ENCODE measurements at places on chromosomes 2 and 18. TPM values are rescaled to one million over a fixed set of nuclear protein-coding genes. Genes with fewer than 3 reads are reported as not detected.

DNA sequence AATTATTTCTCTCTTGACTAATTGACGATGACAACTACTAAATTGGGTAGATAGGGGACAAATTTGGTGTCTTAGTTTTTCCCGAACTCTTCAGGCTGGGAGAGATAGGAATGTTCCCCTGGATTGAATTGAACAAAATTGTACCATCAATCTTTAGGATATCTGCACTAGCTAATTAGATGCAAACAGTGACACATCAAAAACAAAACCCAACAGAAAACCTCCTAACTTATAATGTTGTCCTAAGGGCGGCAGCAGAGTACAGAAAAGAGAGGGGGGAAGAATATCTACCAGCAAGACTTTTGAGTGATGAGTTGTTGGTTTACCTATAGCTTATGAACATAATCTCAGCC is 342.9 kb downstream of the INSIG2 start:
- DNase-seq, result no peak

DNA sequence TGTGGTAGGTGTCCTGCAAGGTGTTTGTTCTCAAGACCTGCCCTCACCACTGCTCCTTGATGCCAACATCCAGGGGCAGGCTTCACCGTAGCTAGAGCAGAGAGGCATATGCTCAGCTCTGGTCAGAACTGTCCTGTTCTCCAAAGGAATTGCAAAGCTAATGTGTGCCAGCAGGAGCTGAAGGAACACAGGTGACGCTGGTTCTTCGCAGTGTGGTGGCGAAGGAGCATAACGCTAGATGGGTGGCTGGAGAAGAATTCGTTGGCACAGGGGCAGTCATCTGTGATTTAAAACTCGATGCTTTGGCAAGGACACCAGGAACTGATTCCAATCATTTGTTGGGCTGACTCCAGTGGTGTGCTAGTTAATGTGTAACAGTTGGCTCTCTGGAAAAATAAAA is 11.4 kb upstream of the PER2 start:
- no peak for DNase-seq

DNA sequence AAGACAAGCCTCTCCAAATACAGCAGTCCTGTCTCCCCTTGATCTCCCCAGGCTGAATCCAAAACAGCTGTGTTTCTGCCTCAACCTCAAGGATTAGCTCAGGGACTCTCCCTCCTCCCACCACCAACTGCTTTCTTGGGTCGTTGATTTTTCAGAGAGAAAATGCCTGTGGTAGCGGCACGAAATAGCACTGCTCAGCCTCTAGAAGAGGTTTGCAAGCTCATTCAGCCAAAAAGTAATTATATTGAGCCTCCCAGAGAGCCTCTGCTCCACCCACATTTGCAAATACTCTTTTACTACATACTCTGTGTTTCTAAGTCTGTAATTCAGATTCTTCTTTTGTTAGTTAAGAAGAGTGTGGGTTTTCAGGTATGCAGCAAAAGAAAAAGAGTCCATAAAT is 396.4 kb upstream of the TNP1 start:
- DNase-seq, result no peak

DNA sequence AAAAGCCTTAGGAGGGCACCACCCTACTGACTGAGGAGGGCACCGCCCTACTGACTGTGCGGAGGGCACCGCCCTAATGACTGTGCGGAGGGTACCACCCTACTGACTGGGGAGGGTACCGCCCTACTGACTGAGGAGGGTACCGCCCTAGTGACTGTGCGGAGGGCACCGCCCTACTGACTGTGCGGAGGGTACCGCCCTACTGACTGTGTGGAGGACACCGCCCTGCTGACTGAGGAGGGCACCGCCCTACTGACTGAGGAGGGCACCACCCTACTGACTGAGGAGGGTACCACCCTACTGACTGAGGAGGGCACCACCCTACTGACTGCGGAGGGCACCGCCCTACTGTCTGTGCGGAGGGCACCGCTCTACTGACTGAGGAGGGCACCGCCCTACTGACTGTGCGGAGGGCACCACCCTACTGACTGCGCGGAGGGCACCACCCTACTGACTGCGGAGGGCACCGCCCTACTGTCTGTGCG is 150.2 kb upstream of the NFATC1 start:
- no peak for DNase-seq

- no peak for DNase-seq
Measured at GRCh38 chr2:238941262-238941792, 93.4 kb downstream of the TWIST2 start.

DNA sequence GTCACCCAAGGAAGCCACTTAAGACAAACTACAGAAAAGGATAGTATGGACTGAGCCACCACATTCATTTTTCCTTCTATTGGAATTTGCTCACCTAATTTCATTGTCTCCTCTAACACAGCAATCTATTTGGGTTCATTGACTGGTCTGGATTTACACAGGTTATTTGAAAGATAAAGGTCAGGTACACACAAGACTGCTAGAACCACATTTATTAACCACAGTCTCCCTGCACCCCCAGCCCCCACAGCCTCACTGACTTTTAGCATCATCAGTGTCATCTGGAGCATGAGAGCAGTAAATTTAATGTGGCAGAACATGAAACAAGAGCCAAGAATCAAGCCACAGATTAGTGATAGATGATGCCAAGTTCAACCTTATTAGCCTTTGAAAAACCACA is 226.9 kb upstream of the GYPC start:
- no peak for DNase-seq

DNA sequence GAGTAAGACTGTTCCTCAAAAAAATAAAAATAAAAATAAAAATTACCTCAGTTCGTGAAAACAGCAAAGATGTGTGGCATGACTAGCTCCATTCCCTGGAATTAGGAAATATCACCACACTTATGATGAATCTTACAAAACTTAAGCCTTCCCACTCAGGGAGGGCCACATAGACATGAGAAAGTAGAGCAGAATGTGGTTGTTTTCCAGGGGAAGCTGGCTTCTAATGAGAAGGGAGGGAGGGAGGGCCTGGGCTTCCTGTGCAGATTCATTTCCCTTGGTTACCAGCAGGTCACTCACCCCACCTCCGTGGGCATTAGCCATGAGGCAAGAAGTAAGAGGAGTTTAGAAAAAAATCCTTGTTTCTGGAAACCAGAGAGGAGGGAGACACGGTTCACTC is 95.9 kb upstream of the RMDN2 start:
- peak; percentile 92 for DNase-seq

- no peak for DNase-seq
Measured at GRCh38 chr2:232878855-232879617, 9.0 kb downstream of the SNORC start.

- no peak for DNase-seq
Measured at GRCh38 chr18:12283666-12284065, 24.4 kb upstream of the TUBB6 start.

GRCh38 chr18:62942578-62942977 is 227.2 kb downstream of the PHLPP1 start:
- DNase-seq, result no peak

DNA sequence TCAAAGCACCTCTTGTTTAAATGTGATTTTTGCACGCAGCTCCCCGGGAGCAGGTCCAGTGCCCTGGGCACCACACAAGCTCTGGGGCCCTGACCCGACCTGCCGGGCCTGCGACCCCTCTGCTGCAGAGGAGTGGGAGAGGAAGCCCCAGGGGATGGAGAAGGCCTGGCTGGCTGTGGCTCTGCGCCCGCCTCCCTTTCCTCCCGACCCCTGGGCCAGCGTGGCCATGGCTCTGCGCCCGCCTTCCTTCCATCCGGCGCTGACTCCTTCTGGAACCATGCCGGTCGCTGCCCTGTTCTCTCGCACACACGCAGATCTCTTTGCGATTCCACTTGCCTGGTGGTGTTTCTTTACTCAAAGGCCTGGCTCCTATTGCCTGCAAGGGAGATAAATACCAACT is 166.5 kb upstream of the SALL3 start:
- no peak for DNase-seq

DNA sequence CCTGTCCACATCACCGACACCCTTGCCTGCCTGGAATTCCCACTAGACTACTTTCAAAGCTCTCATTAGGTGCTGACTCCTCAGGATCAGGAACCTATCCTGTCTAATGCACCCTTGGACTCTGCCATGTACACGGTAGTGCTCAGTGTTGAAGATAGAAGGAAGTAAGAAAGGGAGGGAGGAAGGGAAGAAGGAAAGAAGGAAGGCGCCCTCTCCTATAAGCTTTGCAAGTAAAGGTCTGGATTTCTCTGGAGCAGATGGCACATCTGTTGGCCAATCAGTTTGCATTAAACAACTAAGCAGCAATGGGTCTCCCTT is 45.3 kb downstream of the SCTR start:
- DNase-seq, result no peak

- no peak for DNase-seq
Measured at GRCh38 chr2:220014961-220015360, 387.5 kb downstream of the SLC4A3 start.

- DNase-seq, result peak; percentile 26
Measured at GRCh38 chr2:189362283-189362682, 79.0 kb upstream of the WDR75 start.

- DNase-seq, result no peak
Measured at GRCh38 chr18:36411745-36412168, 114.2 kb downstream of the FHOD3 start.

DNA sequence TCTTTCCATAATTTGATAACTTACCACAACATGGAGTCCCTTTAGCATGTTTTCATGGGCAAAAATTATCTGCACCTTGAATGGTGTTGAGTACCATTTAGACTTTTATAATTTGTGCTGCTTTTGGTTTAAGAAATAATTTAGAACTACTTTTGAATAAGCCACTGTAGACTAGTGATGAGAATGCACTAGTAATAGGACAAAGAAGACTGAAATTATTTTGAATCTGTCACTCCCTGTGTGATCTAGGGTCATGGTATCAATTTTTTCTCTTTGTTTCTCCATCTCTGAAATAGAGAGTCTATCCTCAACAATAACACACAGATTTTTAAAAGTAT is 37.7 kb downstream of the EFEMP1 start:
- DNase-seq, result no peak

DNA sequence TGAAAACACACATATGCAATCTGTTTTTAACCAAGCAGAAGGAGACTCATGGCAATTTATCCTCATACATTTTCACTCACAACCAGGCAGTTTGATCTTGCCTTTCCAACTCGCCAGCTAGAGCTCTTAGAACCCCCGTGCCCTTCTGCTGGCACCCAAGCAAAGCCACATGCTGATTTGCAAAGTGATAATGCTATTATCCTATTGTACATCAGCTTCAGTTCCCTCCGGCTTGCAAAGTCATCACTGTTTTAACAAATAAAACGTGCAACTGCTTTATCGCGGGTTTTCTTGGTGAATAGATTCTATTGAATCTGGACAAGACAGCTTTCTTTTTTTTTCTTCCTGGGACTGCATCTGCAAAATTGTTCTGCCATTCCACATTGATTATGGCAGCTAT is 314.6 kb downstream of the LNPK start:
- no peak for DNase-seq

- DNase-seq, result no peak
Measured at GRCh38 chr2:135607561-135607960, 76.3 kb downstream of the R3HDM1 start.

DNA sequence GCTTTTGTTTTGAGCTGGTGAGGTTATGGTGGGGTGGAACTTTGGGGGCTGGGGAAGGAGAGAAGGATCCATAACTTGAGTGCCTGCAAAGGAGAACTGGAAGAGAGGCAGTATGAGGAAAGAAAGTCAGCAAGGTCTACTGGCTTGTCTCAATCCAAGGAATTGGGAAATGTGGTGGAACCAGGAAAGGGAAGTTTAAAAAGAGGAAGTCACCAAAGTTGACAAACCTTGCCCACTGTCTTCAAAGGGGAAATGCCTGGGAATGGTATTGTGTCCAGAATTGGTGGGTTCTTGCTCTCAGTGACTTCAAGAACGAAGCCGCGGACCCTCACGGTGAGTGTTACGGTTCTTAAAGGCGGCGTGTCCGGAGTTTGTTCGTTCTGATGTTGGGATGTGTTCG is 304.1 kb upstream of the FAM98A start:
- DNase-seq, result no peak

DNA sequence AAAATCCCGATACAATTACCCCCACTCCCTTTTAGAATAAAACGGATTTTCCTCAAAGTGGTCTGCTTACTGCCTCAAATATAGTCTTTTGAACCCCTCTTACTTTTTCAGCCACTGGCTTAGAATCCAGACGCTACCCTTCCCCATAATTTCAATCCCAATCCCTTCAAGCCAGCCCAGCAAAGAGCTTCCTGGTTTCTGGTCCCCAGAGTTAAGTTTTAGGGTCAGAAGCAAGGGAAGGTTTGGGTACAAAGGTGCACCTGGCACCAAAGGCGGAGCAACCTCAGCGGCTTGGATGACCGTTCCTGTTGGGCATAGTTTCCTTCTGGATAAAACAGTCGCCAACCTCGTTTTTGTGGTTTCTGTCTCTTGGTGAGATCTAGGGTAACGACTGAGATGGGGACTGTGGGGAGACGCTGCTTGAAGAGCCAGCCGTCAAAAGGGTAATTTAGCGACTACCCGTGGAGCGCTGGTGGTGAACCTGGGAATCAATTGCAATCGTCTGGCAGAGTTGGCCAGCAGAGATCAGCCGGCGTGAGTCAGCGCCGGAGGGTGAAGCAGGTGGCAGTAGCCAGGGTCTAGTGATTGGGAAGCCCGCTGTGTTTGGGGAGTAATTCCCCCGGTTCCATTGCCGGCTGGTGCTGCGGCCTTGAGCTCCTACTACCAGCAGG is 1.6 kb downstream of the FEV start:
- DNase-seq, result no peak

GPR35 gene
- 2.0 TPM for polyA plus RNA-seq

All from muscle of back (tissue), 13 donors.